COLO829 (cell line): ENCODE measurements at places on chromosomes 1 and 21.

DNA sequence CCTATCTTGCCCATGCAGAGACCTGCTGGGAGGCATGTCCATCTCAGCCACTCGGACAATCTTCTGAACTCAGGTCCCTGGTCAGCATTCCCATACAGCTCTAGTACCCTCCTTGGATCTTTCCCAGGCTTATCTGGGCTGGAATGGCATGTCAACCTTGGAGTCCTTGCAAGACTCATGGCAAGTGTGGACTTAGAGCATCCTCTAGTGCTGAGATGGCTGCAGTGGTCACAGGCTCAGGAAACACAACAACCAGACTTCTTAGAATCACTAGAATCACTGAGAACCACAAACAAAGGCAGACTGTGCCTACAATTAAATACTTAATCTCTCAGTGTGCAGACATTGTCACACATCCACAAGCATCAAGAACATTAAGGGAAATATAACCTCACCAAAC lies 73.1 kb upstream of the TSHB start:
- peak; percentile 1 for DNase-seq

DNA sequence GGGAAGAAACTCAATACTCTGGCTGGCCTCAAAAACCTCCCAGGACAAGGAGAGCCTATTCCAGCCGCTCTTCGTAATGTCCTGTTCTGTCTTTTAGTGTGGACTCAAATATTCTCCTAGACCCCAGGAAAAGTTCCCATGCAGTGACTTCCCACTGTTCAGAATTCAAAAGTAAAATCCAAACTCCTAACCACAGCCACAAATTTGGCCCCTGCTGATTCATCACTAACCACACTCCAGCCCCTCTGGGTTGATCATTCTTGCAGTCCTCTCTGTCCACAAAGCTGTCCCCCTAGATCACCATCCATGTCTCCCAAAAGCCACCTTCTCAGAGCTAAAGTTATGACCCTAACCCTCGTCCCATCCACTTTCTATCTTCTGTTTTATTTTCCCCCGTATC lies 5.1 kb downstream of the CTNNBIP1 start:
- no peak for DNase-seq

DNA sequence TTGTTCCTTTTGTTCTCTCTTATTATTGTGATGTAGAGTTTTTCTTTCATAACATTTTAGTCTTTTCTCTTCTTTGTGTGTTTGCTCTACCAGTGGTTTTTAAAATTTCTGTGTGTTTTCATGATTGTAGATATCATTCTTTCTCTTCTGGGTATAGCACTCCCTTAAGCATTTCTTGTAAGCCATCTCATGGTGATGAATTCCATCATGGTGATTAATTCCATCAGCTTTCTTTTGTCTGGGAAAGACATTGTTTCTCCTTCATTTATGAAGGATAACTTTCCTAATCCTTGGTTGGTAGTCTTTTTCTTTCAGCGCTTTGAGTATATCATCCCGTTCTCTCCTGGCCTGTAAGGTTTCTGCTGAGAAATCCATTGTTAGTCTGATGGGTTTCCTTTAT lies 22.7 kb downstream of the CD55 start:
- no peak for DNase-seq

DNA sequence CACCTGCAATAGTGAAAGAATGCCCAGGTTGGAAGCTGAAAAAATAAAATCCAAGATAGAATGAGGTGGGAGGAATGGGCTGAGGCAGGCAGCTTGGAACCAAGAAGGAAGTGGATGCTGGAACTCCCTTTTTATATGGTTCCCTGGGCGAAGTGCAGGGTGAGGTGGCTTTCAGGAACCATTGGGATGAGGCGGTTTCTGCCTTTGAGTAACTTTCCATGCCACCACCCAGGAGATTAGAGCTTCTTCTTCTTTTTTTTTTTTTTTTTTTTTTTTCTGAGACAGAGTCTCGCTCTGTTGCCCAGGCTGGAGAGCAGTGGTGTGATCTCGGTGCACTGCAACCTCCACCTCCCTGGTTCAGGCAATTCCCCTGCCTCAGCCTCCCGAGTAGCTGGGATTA lies 17.8 kb upstream of the MRPS6 start:
- DNase-seq: no peak

- DNase-seq: no peak
Measured at GRCh38 chr1:226322986-226323385, 14.0 kb upstream of the LIN9 start.

- no peak for DNase-seq
Measured at GRCh38 chr1:222126052-222126451, 384.2 kb upstream of the DUSP10 start.

DNA sequence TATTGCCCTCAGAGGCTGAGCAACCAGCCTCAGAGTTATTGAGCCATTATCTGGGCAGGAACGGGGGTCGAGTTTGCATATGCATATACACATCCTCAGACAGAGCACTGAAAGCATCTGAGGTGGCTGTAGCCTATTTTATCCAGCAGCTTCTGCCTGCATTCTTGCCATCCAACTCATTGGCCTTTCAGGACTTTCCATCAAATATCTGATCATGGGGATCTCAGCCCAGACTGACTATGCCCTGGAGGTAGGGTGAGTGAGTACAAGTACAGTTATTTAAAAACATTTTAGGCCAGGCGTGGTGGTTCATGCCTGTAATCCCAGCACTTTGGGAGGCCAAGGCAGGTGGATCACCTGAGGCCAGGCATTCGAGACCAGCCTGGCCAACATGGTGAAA lies 1.8 kb upstream of the MTF1 start:
- no peak for DNase-seq

DNA sequence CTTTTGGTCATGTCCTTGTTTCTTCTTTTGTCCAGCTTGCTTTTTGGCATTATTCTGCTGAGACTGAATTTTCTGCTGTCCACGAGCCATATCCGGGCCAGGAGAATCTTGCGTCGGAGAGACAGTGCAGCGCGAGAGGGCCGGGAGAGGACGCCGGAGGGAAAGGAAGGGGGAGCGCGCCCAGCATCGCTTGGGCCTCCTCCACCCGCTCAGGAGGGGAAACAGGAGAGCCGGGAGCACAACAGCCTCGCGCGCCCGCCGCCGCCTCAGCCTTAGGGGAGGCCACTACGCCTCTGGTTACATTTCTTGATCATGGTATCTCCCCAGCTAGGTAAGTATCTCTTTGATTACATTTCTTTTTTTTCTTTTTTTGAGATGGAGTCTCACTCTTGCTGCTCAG lies 7.4 kb upstream of the DEGS1 start:
- no peak for DNase-seq

GRCh38 chr1:26016953-26017545 lies 4.5 kb upstream of the EXTL1 start:
- DNase-seq: no peak

DNA sequence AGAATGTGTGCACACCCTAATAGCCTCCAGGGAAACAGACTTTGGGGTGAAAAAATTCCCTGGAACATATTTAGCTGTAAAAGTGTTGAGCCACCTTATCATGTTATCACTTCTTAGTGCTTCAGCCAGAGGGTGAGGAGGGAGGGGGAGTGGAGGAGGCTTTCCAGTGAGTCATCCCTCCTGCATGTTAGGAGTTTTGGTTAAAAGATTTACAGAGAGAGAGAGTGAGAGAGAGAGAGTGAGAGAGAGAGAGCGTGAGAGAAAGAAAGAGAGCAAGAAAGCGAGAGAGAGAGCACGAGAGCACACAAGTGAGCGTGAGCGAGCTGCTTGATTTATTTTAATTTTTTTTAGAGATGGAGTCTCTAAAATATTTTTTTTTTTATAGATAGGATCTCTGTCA lies 13.5 kb upstream of the CACNA1E start:
- DNase-seq: peak; percentile 47
